ENCODE measurements at places on chromosomes 3 and 15. TPM values are rescaled to one million over a fixed set of nuclear protein-coding genes. Genes with fewer than 3 reads are reported as not detected.

DNA sequence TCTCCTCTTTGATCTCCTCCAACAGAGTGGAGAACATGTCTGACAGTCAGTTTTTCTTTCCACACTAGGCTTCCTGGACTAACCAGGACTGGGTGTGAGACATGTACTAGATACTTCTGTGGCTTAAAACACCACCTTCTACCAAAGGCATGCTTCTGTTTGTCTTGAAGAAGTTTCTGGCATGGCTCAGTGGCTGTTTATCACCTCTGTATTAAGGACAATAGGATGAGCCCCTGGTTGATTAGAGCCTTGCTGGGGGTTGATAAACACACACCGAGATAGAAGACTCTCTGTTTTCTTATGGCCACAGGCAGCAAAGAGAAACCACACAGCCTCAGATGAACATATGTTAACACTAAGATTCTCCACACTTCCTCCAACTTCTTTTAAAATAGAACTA lies 40.5 kb downstream of the SV2B start:
- DNase-seq: no peak
- H3K4me3 ChIP-seq: no peak overlapping the region
- H3K4me1 ChIP-seq: no peaks in the 10 kb centered on the region
- no peaks in the 10 kb centered on the region for H3K36me3 ChIP-seq
- no peak overlapping the region for H3K27ac ChIP-seq
- H3K27me3 ChIP-seq: no peaks in the 10 kb centered on the region

DNA sequence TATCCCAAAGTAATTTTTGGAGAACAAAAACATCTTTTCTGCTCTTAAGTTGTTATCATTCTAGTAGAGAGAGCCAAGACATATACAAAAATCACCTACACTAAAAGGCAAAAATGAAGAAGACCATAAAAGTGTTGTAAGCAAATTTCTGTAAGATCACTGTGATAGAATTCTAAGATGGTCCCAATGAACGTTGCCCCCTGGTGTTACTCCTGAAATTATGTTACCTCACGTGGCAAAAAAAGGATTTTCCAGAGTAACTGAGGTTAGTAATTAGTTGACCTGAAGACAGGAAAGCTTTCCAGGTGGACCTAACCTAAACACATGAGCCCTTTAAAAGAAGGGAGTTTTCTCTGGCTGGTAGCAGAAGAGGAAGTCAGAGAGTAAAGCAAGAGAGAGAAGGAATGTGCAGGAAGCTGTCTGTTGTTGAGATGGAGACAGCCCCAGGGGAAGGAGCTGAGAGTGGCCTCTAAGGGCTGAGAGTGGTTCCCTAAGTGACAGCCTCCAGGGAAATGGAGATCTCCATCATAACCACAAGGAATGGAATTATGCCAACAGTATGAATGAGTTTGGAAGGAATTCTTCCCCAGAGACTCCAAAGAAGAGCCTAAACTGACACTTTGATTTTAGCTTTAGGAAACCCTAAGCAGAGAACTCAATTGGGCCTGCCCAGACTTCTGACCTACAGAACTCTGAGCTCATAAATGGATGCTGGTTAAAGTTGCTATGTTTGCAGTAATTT lies 205.9 kb downstream of the CD47 start:
- H3K4me3 ChIP-seq: no peak overlapping the region
- H3K4me1 ChIP-seq: peaks cover 37% of the 10 kb centered on the region
- no peaks in the 10 kb centered on the region for H3K36me3 ChIP-seq
- no peak for DNase-seq
- no peaks in the 10 kb centered on the region for H3K27me3 ChIP-seq
- H3K27ac ChIP-seq: no peak overlapping the region

GRCh38 chr3:186930641-186931531 lies 560 bp downstream of the ST6GAL1 start:
- no peaks in the 10 kb centered on the region for H3K36me3 ChIP-seq
- peak overlapping the region; percentile 94 for H3K27ac ChIP-seq
- peak; percentile 43 for DNase-seq
- H3K27me3 ChIP-seq: no peaks in the 10 kb centered on the region
- H3K4me3 ChIP-seq: peak overlapping the region; percentile 95
- peaks cover 11% of the 10 kb centered on the region for H3K4me1 ChIP-seq

- peaks cover 3% of the 10 kb centered on the region for H3K36me3 ChIP-seq
- no peak overlapping the region for H3K27ac ChIP-seq
- H3K4me3 ChIP-seq: no peak overlapping the region
- peaks cover 3% of the 10 kb centered on the region for H3K4me1 ChIP-seq
Measured at GRCh38 chr3:133593243-133593642, 19.8 kb downstream of the CDV3 start.

- no peaks in the 10 kb centered on the region for H3K27me3 ChIP-seq
- peaks cover 5% of the 10 kb centered on the region for H3K36me3 ChIP-seq
- peaks cover 11% of the 10 kb centered on the region for H3K4me1 ChIP-seq
- no peak overlapping the region for H3K4me3 ChIP-seq
Measured at GRCh38 chr15:56233549-56233948, 10.1 kb downstream of the RFX7 start.

DNA sequence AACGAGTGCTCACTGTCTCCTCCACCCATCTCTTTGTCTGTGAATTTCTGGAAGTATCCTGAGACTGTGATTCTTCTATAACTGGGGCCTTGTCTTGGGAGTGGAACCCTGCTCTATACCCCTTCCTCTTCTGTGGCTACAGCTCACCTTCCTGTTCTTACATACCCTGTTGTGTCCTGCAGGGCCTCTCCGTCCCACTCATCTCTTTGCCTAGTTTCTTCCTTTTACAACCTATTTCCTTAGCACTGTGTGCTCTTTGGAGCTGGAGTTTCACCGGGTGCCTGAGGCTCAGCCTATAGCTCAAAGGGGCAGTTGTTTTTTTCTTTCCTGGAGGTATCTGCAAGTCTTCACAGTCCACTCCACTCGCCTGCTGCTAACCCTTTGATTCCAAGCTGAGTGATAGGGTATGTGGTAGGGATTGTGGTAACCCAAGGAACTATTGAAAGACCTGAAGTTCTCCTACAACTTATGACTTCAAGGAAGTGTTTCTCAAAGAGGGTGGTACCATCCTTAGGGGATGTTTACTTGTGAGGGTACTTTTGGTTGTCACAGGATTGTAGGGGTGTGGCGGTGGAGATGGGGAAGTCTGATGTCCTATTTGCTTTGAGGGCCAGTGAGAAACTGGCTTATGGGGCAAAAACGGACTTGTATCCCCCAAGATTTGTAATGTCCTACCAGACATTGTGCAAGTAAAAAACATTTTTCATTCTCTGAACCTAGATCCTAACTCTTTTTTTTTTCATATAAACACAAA lies 66.6 kb upstream of the ARL8B start:
- peaks cover 4% of the 10 kb centered on the region for H3K4me1 ChIP-seq
- DNase-seq: no peak
- no peaks in the 10 kb centered on the region for H3K36me3 ChIP-seq
- no peaks in the 10 kb centered on the region for H3K27me3 ChIP-seq
- no peak overlapping the region for H3K4me3 ChIP-seq

GOLGA6L9 gene
- total RNA-seq: 3.2 TPM

Data from thoracic aorta (tissue), 2 donors.